Hematopoietic multipotent progenitor cell treated with erythropoietin and hydrocortisone succinate and interleukin-3 and kit ligand, for 17 days (in vitro differentiated cells): ENCODE measurements at places on chromosomes 11 and 22.

DNA sequence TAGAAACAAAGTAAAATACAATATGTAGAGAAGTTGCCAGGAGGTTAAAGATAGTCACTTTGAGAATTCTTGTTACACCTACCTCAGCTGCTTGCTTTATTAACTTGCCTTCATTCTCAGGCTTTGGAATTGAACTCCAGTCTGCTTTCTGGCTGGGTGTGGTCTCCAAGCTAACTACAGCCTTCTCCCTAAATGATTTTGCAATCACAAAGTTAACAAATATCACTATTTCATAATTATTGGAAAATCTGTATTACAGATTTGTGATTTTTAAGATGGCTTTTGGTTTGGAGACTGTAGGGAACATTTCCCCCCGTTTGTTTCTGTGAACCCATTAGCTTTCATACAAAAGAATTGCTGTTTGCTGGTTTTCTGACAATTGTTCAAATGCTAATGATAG, 2.2 kb downstream of the PLAAT5 start:
- DNase-seq: no peak

GRCh38 chr22:47919001-47919441, 1156.6 kb downstream of the TBC1D22A start:
- DNase-seq: no peak

GRCh38 chr11:134994431-134994830, 582.4 kb upstream of the B3GAT1 start:
- no peak for DNase-seq

- no peak for DNase-seq
Observed at GRCh38 chr11:56906683-56907148, 82.0 kb upstream of the OR5AK2 start.

- DNase-seq: no peak
Observed at GRCh38 chr11:34508524-34508923, 5.1 kb downstream of the ELF5 start.

DNA sequence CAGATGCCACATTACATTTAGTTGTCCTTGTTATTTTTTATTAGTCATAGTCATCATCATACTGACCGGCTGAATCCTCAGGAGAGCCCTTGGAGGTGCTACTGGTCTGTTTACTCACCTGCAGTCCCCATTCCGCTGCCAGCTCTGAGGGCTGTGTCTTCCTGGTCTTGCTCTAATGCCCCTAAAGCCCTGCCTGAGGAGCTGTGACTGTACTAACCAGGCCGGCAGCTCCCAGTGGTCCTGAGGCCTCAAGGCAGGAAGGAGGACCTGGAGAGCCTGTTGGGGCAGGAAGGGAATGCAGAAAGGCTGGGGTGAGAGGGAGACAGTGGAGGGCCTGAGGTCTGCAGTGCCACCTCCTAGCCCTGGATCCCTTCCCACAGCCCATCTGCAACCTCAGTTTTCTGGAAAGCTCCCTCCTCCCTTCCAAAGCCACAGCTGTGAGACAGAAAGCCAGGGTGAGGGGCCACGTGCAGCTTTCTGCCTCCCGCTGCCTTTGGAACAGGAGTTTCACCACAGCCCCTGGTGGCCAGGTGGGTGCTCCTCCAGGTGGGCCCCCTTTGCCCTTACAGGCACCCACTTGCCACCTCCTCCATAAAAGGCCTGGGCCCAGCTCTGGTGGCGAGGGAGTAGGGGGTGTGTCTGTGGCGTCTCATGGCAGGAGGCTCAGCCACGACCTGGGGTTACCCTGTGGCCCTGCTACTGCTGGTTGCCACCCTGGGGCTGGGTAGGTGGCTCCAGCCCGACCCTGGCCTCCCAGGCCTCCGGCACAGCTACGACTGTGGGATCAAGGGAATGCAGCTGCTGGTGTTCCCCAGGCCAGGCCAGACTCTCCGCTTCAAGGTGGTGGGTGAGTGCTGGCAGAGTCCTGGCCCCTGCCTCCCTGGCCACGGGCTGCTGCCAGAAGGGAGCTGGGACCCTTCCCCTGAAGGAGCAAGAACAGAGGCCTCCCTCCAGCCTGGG, at the start of gene ZP1:
ZP1 (plus strand) TSS at position 632 of the 960 bp plus-strand sequence; CDS start at position 652, 20 bp downstream.
- no peak for DNase-seq

DNA sequence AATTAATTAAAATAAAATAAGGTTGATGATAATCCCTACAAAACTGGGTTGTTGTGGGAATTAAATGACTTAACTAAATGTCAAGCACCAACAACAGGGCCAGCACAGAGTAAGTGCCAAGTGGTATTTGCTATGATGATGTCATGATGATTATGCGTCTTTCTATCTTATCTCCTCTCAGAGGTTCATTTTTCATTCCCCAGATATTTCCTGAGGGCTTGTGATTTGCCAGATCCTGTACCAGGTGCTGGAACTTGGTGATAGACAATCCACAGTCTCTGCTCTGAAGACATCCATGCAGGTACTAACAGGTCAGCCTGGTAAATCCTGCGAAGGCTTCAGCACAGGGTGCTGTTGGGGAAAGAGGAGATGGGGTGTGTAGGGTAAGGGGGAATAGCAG, 8.1 kb upstream of the MYH9 start:
- peak; percentile 51 for DNase-seq

DNA sequence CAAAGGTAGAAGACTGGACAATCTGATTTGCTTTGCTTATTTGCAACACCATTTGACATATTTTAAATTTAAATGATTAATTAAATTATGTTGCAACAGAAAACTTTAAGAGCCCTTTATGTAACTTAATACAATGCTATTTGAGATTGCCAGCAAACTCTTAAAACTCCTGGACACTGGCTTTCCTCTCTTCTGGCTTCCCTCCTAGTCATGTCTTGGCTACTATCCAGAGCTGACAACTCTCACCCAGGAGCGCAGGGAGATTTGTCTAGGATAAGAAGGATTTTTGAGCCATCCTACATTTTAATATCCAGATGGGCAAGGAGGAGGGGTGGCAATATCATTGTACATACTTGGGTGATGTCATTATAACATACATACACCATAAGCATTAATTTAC, 134.3 kb downstream of the ELP4 start:
- DNase-seq: no peak

- DNase-seq: no peak
Observed at GRCh38 chr22:36193171-36193570, 8.4 kb downstream of the APOL4 start.
